Neuronal stem cell (in vitro differentiated cells): ENCODE measurements at places on chromosomes 2 and 18.

GRCh38 chr2:69931832-69932595 is 17.1 kb downstream of the MXD1 start:
- no peak for DNase-seq

- DNase-seq = no peak
Measured at GRCh38 chr2:49830846-49831245, 676.5 kb upstream of the FSHR start.

GRCh38 chr18:10913919-10914318 is 235.4 kb downstream of the PIEZO2 start:
- DNase-seq = no peak

DNA sequence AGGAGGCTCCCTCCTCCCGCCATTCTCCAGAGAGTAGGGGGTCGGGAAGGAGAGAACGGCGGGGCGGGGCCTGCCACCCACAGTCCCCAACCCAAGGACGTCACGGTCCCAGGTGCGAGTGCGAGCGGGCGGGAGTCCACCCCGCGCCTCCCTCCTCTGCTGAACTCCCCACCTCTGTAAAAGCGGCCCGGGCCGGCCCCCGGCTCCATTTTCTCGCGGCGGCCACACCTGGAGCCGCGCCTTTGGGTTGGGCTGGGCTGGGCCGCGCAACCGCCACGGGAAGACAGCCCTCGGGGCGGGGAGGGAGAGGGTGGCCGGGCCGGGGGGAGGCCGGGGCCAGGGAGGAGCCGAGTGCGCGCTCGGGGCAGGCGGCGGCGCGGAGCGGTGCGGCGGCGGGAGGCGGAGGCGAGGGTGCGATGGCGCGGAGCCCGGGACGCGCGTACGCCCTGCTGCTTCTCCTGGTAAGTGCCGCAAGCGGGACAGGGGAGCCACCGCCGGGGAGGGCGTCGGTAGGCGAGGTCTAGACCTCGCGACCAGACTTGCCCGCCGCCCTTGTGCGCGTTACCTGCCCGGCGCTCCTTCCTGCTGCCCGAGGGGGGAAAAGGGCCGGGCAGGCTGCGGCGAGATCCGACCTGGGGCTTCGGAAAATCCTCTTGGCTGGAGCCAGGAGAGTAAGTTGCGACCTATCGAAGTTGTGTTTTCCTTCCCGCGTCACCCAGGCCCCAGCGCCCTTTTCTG is at the start of gene DSG2:
Gene DSG2 (plus strand): TSS at position 342 of the 738 bp plus-strand sequence. CDS start 75 bp downstream, at position 417.
- DNase-seq = peak; percentile 67

DNA sequence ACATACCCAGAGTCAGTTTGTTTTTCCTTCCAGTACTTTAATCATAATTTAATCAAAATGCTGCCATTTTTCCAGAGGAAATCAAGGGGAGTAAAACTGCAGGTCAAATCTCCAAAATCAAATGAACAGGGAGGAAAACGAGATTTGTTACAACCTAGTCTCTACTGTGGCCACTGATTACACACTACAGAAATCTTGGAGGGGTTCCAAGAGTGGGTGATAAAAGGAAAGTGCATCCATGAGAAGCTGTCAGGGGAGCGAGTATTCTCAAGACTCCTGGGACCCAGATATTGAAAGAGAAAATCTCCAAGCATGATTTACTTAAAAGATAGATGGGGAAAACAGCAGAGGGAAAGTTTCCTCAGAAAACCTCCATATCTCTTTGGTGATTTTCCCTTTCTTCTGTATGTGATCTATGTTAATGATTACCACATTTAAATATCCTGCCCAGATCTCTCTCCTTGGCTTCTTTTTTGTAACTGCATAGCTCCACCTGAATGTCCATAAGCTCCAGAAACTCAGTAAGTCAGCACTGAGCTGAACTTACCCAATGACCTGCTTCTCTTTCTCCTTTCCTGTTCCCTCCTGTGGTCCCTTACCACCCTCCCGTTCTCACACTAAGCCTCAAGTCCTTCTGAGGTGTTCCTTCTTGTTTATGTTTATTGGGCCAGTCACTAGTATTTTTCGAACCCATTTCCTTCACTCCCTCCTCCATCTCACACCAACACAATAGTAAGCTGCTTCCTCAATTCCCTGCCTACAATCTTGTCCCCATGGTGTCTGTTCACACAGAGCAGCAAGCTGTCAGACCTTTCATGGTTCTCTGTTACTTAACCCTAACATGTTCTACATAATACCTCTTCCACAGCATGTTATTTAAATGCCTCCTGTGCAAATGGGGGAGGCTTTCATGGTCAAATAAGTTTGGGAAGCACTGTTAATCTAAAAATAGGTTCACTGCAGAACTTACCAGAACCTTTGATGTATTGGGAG is 73.9 kb upstream of the TWSG1 start:
- no peak for DNase-seq

DNA sequence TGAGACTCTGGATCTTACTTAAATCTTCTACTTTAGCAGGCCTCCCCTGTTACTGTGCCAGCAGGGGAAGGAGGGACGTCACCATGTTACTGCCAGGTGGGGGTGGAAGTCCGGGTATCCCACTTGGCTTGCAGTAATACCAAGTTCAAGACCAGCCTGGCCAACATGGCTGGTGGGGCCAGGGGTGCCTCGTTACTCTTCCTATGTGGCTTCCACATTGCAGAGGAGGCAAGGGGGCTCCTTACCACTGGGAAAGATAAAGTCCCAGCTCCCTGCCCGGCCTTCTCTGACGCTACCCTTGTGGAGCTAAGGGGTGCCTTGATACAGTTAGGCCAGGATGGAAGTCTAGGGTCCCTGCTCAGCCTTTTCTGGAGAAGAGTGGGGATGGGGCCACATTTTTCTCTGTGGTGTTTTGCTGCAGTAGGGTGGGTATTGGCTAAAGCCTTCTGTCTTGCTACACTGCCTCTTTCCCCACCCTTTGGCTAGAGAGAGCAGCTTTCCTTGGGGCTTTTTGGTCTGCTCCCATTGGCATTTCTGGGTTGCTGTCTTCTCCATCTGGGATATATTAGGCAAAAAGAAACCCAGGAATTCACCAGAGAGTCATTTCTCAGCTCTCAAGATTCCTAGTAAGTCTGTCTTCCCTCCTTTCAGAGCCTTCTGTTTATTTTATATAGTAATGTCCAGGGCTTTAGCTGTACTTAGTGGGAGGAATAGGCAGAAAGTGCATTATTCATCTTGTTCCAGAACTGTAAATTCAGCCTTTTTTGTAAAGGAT is 21.9 kb downstream of the ELMOD3 start:
- no peak for DNase-seq

GRCh38 chr18:67651438-67651837 is 134.9 kb upstream of the DSEL start:
- no peak for DNase-seq

GRCh38 chr2:181025004-181025403 is 44.6 kb downstream of the UBE2E3 start:
- DNase-seq = no peak

DNA sequence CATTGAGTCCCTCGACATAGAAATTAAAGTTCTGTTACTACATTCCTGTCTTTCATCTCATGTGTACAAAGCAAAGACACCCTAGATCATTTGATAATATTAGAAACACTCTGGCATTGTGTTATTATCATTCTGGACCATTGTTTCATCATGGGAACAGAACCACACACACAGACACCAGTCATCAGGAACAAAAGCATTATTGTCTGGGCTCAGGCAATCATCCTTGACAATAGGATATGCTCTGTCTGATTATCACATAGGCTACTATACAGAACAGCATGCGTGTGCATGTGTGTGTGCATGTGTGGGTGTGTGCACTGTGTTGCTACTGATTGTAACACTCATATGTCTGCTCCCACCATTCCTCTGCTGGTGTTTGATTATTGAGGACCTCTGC is 242.5 kb downstream of the SH3BP4 start:
- DNase-seq = no peak

DNA sequence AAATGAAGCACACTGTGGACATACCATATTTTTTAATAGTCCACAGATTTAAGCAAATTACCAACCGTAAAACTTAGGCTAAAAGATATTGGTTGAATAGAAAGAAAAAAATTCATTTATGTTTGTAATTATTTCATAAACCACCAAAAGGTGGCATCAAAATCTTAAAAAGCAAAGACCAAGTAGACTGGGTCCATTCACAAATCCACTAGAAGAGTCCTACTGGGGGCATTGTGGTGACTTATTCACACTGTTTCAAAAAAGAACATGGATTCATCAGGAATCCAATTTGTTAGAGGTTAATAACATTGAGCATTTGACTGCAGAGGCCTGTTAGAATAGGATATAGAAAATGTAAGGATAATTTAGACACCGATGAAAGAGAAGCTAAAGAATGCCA is 194.9 kb upstream of the KYNU start:
- no peak for DNase-seq

DNA sequence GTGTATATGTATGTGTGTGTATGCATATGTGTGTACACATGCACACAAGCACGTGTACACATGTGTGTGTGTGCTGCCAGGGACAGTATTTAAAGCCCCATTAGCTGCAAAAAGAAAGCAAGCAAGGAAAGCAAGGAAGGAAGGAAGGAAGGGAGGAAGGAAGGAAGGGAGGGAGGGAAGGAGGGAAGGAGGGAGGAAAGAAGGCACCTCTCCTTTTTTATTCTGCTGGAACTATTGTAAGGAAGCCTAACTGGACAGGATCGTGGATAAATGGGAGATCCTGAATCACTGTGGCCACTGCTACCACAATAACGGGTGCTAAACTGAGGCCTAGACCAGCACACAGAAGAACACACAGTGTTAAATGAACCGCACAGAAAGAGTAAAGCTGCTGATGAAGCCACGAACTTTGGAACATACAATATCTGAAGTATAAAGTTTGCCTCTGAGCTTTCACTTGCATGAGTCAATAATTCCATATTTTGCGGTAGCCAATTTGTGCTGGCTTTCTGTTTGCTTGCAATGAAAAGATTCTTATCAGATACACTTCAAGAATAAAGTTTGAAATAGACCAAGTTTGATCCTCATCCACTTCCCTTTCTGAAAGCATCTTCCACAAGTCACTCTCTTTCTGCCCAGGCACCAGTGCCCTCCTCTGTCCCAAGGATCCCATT is 15.5 kb downstream of the CACNB4 start:
- no peak for DNase-seq

GRCh38 chr2:44972771-44973535 is 31.5 kb downstream of the SIX3 start:
- DNase-seq = no peak

GRCh38 chr18:24764766-24765165 is 304.3 kb downstream of the HRH4 start:
- DNase-seq = no peak

DNA sequence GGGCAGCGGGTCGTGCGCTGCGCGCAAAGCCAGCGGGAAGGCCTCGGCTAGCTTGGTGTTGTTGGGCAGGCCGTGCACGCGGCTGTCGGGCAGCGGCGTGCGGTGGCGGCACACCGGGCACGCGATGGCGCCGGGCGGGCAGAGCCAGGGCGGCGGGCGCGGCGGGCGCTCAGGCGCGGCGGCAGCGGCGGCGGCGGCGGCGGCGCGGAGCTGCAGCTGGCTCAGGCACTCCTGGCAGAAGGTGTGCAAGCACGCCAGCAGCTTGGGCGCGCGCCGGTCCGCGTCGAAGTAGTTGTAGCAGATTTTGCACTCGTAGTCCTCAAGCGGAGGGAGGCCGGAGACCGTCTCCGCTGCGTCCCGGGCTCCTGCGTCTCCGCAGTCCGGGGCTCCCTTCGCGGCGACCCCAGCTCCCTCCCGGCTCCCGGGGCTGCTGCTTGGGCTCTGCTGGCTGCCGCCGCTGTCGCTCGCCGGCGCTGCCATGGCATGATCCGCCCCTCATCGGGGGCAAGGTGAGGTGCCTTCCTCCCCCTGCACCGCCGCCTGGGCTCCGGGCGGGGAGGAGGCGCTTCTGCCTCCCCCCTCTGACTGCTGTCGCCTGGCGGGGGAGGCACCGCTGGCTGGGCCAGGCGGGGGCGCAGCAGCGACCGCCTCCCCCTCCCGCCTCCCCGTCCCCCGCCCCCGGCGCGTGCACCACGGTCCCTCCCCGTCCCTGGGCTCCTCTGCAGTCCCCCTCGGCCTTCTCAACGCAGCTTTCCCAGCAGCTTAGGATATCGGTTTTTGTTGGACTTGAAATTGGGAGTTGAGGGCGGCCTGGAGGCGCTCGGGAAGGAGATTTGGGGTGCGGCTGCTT is 21.0 kb upstream of the PAX3 start:
- peak; percentile 36 for DNase-seq

DNA sequence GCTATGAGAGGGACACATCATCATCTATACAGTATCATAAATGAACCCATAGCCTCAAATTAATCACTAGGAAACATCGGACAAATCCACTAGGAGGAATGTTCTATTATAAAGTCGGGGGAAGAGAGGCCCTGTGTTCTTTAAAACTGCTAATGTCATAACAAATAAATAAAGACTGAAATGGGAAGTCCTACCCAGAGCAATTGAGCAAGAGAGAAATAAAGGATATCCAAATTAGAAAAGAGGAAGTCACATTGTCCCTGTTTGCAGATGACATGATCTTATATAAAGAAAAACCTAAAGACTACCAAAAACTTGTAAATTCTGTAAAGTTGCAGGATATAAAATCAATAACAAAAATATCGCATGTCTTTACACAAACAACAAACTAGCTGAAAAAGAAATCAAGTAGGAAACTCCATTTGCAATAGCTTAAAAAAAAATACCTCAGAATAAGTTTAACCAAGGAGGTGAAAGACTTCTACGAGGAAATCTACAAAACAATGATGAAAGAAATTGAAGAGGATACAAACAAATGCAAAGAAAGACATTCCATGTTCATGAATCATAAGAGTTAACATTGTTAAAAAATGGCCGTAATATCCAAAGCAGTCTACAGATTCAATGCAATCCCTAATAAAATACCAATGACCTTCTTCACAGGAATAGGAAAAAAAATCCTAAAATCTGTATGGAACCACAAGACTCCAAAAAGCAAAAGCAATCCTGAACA is 30.6 kb downstream of the RTN4 start:
- no peak for DNase-seq

GRCh38 chr2:23171108-23171507 is 213.9 kb upstream of the KLHL29 start:
- DNase-seq = no peak

- DNase-seq = no peak
Measured at GRCh38 chr2:121489911-121490583, 40.6 kb upstream of the RNU4ATAC start.

DNA sequence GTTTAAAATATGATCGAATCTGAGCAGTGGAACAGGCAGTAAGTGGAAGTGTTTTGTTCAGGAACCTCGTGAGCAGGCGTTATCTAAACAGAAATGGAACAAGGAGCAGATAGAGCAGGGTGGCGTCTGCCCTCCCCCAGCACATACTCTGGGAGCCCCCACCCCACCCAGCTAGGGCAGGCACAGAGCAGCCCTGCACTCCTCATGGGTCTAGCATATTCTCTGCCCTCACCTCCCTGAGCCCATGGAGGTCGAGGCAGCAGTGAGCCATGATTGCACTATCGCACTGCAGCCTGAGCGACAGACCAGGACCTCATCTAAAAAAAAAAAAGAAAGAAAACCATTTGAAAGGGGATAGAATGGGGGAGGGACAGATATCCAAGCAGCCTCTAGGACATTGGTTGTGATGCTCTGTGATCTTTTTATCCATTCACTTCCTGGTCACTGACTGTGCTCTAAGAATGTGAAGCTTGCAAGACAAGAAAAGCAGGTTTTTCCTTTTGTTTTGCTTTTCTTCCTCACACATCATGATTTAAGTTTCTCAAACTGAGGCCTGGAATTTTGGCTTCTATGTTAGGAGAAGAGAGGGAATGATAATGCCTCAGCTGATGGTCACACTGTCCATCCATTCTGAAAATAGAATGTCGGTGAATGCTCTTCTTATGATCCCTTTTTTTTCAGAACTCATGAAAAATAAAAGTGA is 3.1 kb downstream of the MLPH start:
- no peak for DNase-seq
